Brain (organoid and tissue), 16 donors: ENCODE measurements at places on chromosomes 2 and 18. TPM values are rescaled to one million over a fixed set of nuclear protein-coding genes. Genes with fewer than 3 reads are reported as not detected.

SMAD2 gene
- 73.8 TPM for polyA plus RNA-seq

MSGN1 gene
- polyA plus RNA-seq: not detected

ZFAND2B gene
- 40.3 TPM for polyA plus RNA-seq

DES gene
- 9.7 TPM for polyA plus RNA-seq

TCF23 gene
- not detected for polyA plus RNA-seq
